ENCODE measurements at places on chromosomes 1 and 21. TPM values are rescaled to one million over a fixed set of nuclear protein-coding genes. Genes with fewer than 3 reads are reported as not detected.

The KLHL20 gene
- 26.4 TPM for total RNA-seq

The PALMD gene
- total RNA-seq, result 5.6 TPM

The BMP8A gene
- 2.4 TPM for total RNA-seq

DNA sequence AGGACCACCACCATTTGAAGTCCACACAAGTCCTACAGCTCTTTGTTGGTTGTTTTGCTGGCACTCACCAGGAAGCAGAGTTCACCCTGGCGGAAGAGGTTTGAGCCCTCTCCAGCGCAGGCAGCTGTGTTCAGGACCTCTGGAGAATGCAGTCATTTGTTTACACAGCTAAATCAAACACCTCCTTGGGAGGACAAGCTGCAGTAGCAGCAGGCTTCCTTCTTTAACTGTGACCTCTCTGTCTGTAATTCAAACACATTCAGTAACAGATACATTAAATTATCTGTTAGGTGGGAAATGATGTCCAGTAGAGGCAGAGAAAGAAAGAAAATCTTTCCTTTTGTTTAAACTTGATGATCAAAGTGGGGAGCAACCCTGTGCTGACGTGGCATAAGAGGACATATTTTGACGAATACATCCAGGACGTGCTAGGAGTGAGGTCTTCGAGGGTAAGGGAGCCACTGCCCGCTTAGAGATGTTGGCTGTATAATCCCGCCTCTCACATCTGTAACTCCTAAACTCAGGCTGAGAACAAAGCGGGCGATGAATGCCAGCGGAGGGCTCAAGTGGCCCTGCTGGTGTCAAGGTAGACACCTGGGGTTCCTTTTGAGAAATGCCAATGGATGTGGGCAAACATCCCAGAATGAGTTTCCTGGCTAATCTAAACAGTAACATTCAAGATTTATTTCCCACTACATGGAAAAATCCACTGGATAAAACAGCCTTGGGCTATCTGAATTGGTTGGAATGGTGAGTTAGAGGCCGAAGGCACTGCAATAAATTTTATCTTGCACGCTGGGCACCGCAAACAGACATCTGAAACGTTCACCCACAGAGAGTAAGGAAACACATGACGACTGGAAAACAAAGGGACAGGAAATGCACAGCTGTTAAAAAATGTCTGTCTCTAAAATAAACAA lies 51.7 kb downstream of the ABCA4 start:
- DNase-seq, result no peak

Measured in osteoblast (primary cell).